ENCODE measurements at places on chromosomes 7 and 10.

- no peak for DNase-seq
These were observed 33.9 kb upstream of the HMX3 start for GRCh38 chr10:123101872-123102271.

DNA sequence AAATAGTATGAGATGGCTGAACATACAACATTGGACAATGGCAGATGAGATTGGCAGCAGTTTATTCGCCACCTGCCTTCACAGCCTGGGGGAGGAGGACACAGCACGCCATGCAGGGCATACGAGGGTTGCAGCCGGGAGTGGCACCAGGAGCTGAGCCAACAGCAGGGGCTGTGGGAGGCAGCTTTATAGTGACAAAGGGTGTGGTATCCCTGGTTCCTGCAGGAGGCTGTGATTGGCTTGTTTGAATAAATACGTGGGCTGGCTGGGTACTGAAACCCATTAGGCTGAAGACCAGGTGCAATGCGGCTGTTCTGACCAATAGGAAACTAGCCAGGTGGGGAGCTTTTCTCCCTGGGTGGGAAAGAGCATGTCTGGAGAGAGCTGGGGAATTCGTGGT is 68.9 kb upstream of the LEP start:
- DNase-seq = no peak

GRCh38 chr10:69080226-69080625 is 7.7 kb upstream of the SRGN start:
- no peak for DNase-seq

DNA sequence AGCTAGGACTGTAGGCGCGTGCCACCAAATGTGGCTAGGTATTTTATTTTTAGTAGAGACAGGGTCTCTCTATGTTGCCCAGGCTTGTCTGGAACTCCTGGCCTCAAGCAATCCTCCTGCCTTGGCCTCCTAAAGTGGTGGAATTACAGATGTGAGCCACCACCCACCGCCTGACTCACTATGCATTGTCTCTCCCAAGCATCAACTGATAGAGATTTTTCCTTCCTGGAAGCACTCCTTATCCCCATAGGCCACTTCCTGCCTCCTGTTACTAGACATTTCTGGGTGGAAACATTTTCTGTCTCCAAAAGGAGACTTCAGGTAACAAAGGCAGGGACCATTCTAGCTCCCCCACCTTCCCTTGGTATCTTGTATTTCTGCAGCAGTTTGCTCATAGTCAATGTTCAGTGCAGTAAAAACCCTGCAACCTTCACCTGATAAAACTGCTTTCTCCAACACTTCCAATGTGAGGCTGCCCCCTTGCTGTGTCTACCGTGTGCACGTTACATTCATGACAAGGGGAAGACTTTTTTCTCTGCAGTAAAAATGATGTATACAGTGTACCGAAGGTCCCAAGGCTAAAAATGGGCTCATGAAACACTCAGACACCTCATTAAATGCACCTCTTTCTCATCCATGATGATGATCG is 84.9 kb downstream of the NHLRC2 start:
- DNase-seq = no peak

DNA sequence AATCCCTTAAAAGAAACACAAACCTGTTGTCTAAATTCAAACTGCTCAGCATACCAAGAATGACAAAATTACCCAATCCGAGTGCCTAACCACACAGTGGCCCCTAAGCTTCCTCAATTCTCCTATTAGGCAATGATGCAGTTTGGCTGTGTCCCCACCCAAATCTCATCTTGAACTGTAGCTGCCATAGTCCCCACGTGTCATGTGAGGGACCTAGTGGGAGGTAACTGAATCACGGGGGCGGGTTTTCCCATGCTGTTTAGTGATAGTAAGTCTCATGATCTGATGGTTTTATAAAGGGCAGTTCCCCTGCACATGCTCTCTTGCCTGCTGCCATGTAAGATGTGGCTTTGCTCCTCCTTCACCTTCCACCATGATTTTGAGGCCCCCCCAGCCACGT is 21.9 kb downstream of the PSAP start:
- no peak for DNase-seq
